ENCODE measurements at places on chromosomes 7 and 10. TPM values are rescaled to one million over a fixed set of nuclear protein-coding genes. Genes with fewer than 3 reads are reported as not detected.

The THSD7A gene
- 0.17 TPM for total RNA-seq

The CUTC gene
- 20.3 TPM for total RNA-seq

The LEP gene
- 0.17 TPM for total RNA-seq

The PLEKHS1 gene
- not detected for total RNA-seq

The DIP2C gene
- total RNA-seq: 40.9 TPM

The FAM237B gene
- not detected for total RNA-seq

The KCNMA1 gene
- 116 TPM for total RNA-seq

The CNPY1 gene
- total RNA-seq: not detected

The LRIT1 gene
- total RNA-seq: not detected

The GHRHR gene
- not detected for total RNA-seq

The CLDN3 gene
- not detected for total RNA-seq

The CTAGE8 gene
- total RNA-seq: not detected

The KIAA1217 gene
- 2.7 TPM for total RNA-seq

The FAM25A gene
- not detected for total RNA-seq

The AGBL3 gene
- total RNA-seq: 0.66 TPM

The NKX1-2 gene
- not detected for total RNA-seq

The FAM25G gene
- not detected for total RNA-seq
